ENCODE measurements at places on chromosomes 4 and X.

- DNase-seq, result no peak
Measured at GRCh38 chrX:48592971-48593370, 4.3 kb upstream of the WDR13 start.

- DNase-seq, result no peak
Measured at GRCh38 chr4:118975449-118976192, 87.0 kb downstream of the SYNPO2 start.

- no peak for DNase-seq
Measured at GRCh38 chr4:4987656-4988055, 31.6 kb downstream of the CYTL1 start.

- DNase-seq, result no peak
Measured at GRCh38 chrX:47191331-47191730, 2.3 kb upstream of the UBA1 start.
